Hematopoietic multipotent progenitor cell treated with erythropoietin and hydrocortisone succinate and interleukin-3 and kit ligand, for 6 days (in vitro differentiated cells): ENCODE measurements at places on chromosomes 1 and 21.

DNA sequence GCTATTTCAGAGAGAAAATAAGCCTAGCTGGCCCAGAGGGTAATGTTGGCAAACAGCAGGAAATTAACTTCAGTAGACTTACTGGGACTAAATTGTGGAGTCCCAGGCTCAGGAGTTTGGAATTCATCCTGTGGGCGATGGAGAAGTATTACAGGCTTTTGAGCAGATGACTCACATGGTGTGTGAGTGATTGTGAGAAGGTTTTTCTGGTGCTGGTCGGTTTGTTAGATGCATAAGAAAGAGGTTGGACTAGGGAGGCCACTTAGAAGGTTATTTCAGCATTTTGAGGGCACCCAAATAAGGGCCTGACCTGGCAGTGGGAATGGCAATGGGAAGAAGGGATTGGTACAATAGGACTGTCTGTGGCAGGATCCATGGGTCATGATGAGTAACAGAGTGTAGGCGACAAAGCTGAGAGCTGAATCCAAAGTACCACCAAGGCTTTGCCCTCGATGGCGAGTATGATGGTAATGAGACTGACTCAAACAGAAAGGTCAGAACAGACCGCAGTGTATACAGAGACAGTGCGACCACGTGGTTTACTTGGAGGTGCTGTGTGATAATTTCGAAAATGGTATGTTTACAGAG lies 69.2 kb upstream of the KIF26B start:
- DNase-seq = no peak

- no peak for DNase-seq
Measured at GRCh38 chr1:208641579-208642280, 397.5 kb upstream of the PLXNA2 start.

DNA sequence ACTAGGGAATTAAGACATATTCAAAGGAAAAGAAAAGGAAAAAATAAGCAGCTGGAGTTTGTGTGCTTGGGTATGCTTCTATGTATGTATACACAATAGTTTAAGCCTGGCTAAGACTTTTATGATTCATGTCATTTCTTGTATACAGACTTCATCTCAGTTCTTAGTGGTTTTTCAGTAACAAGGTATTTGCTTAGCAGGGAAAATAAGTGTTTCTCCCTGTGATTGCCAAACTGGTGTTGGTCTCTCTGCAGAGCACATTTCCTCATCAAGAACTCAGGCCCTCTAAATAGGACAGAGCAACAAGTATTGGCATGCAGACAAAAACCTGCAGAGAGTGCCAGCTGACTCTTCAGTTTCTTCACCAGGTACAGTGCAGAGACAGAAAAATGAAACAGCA lies 484.4 kb upstream of the ZRANB2 start:
- no peak for DNase-seq

GRCh38 chr1:209531549-209531948 lies 52.0 kb upstream of the CAMK1G start:
- DNase-seq = no peak

- DNase-seq = no peak
Measured at GRCh38 chr1:153630384-153630783, 2.1 kb downstream of the S100A1 start.

DNA sequence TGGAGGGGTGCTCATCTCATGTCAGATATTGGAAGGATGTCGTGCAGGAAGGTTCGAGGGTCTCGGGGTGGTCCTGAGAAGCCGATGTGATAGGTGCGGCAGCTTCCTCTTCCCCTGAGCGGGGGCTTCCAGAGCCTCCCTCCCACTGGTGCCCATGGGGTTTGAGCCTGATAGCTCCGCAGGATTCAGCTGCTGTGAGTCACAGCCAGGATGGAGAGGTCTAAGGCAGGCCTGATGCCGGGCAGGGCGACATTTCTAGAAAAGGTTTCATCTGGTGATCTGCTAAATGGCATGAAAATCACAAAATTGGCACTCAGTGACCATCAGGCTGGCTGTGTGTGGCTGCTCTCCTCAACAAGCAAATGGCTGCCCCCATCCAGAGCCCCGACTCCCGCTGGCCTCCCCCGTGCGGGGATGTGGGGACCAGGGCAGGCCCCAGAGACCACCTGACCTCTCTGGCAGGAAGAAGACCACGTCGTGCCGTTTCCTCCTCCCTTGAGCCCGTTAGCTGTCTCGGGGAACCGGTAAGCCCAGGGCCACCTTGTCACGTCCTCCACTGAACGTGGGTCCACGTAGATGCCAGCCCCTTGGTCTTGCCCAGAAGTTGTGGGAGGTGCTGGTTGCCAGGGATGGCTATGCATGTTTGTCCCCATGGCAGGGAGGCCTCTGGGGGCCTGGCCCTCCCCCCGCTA lies 66.1 kb downstream of the SKI start:
- DNase-seq = no peak

GRCh38 chr1:226938903-226939437 lies 1.1 kb upstream of the COQ8A start:
- DNase-seq = peak; percentile 80

- peak; percentile 27 for DNase-seq
Measured at GRCh38 chr1:102550729-102551384, 554.1 kb upstream of the OLFM3 start.

DNA sequence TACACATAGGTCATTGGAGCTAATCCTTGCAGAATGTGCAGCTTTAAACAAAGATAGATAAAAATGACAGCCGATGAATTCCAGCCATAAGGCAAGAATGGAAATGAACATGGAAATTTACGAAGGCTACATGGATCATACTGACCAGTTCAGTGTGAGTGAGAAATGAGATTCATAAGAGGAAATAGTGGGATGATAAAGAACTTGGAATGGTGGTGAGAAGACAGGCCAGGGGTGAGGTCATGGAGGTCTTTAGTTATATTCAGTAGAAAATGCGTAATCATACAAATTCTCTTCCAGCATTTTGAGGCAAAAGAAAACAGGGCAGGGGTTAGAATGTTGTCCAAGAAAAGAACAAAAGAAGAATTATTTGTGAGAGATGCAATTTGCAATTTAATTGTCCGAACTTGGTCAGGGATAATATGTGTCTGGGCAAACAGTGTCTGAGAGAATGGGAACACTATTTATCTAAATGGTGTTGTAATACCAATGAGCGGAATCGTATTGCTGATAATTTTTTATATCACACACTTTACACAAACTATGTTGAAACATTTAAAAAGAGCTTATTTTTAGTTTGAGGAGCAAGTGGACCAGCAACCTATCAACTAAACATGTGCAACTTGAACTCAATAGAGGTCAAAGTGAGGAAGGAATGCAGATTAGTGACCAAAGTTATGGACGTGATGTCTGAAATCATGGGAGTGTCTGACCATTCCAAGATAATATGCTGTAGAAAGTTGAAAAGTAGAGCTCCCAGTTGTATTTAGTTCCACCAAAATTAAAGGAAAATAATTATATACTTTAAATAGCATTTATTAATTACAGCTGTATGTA lies 739.0 kb upstream of the NCAM2 start:
- no peak for DNase-seq

DNA sequence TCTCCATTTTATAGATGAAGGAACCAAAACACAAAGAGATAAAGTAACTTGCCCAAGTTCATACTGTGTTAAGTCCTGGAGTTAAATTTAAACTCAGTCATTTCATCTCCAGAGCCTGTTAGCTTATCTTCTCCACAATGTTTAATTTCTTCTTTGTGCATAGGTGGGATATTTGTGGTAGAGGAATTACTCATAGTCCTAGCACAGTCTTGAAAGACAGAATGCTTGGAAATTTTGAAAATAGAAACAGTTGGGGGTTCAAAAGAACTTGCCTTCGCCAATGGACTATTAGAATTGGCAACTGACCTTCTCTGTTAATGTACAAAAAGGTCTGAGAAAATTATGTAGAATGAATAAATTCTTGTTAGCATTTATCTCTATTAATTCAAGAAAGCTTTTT lies 832.0 kb upstream of the PRMT6 start:
- DNase-seq = no peak

DNA sequence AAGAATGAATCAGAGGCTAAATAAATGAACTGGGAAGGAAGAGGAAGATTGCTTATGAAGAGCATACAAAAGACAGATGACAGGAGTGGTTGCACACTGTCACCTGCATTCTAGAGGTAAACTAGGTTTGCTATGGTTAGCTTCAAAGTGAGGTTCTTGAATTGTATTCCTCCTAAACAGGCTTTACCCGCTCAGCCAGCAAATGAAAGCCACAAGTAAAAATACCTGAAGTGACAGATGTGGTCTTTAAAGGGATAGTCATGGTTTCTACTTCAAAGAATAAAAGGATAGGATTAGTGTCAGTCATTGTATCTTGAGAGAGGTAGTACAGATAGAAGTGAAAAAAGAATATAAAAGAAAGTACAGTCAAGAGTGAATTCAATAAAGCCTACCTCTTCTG lies 32.4 kb upstream of the PRDX6 start:
- no peak for DNase-seq

GRCh38 chr1:31688233-31688918 lies 15.4 kb downstream of the COL16A1 start:
- DNase-seq = no peak

GRCh38 chr1:156677616-156678596 lies 699 bp upstream of the NES start:
- DNase-seq = peak; percentile 68

DNA sequence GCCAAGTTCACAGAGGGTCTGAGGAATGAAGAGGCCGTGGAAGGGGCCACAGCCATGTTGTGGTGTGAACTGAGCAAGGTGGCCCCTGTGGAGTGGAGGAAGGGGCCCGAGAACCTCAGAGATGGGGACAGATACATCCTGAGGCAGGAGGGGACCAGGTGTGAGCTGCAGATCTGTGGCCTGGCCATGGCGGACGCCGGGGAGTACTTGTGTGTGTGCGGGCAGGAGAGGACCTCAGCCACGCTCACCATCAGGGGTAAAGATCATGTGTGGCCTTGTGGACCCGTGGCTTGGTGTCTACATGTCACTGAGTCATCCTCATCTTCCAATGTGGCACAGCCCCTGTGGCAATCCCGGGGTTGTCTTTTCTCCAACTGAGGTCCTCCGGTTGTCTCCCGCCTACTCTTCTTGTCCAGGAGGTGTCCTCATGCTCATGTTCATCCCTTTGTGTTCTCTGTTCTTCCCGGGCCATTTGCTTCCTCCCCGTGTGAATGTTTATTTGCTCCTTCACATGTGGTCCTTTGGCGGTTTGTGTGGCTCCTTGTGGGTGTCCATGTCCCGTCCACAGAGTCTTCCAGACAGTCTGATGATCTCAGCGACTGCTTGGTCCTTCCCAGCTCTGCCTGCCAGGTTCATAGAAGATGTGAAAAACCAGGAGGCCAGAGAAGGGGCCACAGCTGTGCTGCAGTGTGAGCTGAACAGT lies 84.2 kb downstream of the OBSCN start:
- no peak for DNase-seq

GRCh38 chr1:199909137-199909536 lies 118.4 kb upstream of the NR5A2 start:
- DNase-seq = no peak

GRCh38 chr1:64229307-64229706 lies 25.9 kb downstream of the UBE2U start:
- DNase-seq = no peak

DNA sequence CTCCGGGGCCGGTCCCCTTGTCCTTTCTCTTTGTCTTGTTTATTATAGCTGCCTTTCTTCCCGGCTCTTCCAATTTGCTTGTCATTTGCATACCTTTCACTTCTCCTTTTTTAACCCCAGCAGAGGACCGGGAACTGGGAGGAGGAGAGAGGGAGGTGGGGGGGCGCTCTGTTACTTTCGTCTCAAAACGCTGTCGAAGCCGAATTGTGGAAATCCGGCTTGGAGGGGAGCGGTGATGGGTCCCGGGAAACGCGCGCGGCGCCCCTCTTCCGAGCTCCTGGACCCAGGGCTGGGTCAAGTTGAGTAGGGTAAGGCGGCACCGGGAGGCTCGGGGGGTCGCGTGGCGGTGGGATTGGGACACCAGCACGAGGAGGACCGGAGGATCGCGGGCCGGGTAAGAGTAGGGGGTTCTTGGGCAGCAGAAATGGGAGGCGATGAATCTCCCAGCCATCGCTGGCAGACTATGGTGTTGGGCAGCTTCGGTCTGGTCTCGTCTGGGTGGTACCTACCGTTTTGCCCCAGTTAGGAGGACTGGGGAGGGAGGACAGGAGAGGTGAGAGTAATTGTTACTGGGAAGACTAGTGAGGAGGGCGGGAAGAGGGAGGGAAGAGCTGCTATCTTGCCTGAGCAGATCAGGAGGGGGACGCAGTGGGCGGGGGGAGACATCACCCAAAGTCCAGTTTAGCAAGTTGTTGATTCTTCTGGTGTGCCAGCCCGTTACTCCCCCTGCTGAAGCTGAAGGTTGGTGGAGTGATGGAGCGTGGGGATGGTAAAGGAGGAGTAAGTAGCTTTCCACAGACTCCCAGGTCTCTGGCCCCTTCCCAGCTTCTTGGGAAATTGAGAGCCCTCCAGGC lies 1.5 kb downstream of the PROX1 start:
- DNase-seq = no peak

- DNase-seq = no peak
Measured at GRCh38 chr1:160112357-160112756, 3.2 kb upstream of the ATP1A2 start.

- peak; percentile 36 for DNase-seq
Measured at GRCh38 chr1:154404511-154404931, 622 bp upstream of the IL6R start.

DNA sequence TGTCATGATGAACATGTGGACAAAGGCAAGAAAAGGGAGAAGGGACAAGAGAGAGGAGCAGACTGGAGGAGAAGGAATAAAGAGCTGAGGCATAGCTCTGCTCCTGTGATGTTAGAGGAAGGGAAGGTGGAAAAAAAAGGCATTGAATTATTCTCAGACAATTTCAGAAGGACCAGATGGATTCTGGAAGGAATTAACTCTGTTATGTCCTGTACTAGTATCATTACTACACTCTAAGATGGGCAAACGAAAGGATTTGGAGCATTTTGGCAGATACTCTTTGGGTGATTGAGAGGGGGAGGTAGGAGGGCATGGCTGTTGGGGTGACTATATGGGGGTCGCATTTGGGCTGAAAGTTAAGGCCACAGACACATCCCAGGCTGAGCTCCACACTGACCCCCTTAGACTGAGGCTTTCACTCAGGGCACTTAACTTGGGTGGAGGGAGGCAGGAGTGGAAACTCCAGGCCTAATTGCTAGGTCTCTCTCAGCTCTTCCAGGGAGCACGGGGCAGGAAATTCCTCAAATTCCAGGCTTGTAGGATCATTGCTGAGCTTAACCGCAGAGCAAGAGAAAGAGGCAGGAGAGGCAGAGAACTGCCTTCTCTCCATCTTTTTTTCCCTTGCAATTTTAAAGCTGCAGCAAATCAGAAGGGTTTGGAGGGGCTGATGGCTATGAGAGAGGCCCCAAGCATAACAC lies 25.9 kb downstream of the KIRREL1 start:
- no peak for DNase-seq

DNA sequence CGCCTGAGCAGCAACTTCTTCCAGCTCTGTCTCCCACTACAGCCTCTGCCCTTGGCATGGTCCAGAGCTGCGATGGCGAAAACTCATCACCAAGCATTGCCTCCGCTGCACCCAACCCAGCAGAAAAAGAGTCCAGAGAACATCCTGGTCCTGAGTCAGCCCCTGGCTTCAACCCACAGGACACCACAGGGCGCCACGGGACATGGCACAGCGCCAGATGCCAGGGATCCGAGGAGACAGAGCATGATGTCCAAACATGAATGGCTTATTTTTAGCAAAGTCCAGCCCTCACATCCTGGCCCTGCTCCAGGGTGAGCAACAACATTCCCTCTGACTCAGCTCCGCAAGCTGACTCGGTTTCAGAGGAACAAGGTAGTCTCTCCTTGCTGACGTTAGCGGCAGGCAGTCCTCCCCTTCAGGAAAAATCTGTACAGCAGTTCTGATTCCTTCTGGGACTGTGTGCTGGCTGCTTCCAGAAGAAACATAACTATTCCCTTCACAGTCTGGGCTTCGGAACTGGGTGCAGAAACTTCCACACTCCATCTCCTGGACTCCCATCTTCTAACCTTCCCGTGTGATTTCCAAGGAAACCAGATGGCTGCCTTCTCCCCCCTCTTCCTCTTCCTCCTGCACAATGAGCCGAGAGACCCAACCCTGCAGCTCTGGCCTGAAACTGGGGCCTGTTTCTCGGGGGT lies 131.3 kb downstream of the TOMM20 start:
- no peak for DNase-seq
